ENCODE measurements at places on chromosomes 11 and 22.

DNA sequence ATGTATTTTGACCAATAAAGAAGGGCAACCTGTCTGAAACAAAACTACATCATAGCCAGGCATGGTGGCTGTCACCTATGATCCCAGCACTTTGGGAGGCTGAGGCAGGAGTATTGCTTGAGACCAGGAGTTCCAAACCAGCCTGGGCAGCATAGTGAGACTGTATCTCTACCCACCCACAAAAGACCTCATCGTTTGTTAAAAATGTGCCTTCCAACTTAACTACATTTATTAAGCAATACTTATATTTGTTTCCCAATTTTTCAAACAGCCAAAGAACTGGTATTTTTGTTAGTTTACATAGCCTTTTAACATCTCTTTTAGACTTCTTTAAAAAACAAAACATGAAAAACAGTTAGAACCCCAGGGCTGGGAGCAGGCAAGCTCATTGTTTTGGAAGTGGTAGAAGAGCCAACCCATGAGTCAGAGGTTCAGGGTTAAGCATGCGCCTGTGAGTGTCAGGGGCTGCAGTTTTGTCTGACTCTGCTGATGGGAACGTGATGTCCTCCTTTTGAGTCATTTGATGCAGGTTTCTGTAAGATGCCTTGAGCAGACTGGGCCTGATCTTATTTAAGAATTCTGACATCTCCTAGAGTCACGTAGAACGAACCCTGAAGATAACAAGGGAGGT lies 53.9 kb upstream of the CRTAM start:
- no peak for DNase-seq

DNA sequence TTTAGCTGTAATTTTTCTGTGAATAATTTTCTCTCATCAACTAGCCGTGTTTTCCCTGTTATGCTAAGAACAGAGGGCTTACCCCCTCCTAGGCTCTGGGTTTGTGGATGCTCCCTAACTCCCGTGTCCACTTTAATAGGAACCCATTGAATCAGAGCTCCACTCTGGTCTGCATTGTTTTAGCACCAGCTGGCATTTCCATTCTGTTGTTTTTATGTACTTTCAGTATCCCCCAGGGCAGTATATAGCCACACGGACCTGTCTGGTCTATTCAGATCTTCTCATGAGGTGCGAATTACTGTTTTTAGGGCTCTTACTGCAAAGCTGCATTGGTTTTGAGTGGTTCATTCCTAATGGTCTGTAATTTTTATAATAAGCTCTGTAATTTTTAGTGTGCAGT lies 16.0 kb downstream of the POLD3 start:
- no peak for DNase-seq

DNA sequence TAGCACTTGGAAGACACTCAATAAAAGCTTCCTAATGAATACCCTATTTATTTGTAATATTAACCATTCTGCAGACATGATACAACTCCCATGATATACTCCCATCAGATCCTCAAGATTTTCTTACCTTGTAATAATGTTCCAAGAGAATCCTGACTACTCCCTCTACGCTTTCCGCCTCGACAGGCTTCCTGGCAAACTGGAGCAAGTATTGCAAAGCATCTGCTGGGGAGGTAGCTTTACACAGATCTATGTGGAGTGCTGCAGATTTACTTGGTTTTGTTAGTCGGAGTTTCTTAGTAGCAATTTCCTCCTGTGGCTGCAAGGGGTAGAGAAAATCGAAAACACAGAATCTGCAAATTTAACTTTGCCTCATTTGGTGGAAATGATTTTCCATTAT lies 3.5 kb downstream of the INTS4 start:
- DNase-seq = no peak

DNA sequence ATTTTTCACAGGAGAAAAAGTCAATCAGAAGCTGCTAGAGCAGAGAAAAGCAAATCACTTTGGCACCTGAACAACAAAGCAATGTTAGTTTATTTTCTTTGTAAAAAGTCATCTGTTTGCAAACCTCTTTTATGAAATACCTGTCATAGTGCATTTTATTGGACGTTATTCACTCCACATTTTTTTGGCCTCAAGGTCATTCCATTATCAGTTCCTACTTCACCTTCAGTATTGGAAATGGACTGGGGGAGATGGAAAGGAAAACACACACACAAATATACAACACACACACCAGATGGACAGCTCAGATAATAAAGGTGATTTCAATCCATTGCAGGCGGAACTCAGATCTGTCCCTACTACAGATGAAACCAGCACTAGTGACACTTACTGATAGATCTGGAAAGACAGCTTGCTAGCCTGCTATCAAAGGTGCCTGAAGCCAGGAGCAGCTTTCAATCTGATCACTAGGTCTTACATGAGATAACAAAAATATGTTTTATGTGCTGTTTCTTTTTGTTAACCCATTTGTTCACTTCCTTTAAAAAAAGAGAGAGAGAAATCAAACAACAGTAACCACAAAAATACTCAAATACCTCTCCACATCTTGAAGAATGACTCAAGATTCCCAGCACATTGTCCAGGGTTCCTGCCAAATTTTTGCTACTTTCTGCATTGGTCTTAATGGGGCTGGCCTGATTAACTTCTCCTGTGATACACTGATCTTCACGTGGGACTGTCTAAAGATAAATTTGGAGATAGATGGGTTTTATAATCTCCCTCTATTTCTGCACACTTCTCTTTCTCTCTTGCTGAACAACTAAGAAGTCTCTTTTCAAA lies 844.3 kb upstream of the TENM4 start:
- DNase-seq = no peak

DNA sequence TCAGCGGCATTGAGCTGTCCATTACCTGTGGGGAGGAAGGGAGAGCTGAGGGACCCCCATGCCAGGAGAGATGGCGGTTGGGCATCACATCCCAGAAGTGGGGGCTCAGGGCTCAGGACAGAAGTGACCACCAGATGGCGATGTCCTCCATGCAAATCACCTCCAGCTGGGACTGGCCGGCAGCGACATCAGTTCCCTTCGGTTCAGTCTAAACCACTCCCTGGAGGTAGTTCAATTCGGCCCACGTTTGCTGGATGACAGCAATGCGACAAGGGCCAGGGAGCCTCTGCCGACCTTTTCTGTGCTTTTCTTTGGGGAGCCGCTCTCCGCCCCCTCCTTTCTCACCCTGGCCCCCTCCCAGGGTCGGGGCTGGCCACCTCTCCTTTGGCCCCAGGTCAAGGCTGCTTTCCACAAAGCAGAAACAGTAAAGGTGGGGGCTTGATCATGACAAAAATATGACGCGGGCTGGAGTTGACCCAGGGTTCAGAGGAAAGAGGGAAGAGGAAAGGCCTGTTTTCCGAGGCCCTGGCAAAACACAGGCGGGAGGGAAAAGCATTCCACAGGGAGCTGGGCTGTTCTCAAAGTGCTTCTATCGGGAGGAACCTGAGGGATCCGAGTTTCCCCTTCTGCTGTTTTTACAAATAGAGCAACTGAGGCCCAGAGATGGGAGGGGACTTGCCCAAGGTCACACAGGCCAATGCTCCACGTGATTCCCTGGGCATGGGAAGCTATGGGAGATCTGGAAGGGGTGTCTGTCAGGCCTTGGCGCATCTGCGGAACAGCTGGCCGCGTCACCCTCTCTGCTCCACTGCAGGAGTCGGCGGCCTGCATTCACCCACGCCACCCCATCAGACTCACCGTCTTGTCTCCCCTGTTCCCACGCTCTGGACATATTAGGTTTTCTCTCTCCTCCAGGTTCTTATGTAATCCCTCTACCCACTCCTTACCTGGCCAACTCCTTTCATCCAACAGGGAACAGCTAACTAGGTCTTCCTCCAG lies 54.7 kb downstream of the FBXO7 start:
- peak; percentile 59 for DNase-seq

DNA sequence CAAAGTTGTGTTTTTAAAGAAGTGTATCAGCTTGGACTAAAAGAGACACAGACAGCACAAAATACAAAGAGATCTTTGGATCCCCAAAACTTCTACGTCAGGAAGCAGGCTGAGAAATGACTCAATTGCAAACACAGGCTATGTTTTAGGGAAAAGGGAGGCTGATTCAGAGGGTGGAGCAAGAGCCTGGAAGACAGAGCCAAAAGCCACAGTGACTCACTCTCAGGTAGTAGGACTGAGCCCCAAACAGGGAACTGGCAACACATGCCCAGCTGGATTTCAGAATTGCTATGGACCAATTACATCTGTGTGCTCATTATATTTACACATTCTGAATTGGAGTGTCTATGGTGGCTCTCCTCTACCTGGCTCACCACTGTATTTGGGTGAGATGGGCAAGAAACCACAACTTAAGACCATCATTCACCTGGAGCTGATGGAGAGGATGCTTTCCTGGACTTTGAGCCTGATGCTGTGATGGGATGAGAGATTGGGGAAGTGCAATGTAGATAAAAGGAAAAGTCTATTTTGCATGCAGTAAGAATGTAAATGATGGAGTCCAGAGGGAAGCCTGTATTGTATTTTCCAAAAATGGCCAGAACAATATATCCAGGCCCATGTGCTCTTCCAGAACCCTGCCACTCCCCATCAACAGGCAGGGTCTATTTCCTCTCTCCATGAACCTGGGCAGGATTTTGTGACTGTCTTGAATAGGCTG lies 20.8 kb upstream of the LINC01488 start:
- DNase-seq = no peak

- DNase-seq = no peak
These were observed 32.5 kb downstream of the GNAZ start for GRCh38 chr22:23102776-23103175.

DNA sequence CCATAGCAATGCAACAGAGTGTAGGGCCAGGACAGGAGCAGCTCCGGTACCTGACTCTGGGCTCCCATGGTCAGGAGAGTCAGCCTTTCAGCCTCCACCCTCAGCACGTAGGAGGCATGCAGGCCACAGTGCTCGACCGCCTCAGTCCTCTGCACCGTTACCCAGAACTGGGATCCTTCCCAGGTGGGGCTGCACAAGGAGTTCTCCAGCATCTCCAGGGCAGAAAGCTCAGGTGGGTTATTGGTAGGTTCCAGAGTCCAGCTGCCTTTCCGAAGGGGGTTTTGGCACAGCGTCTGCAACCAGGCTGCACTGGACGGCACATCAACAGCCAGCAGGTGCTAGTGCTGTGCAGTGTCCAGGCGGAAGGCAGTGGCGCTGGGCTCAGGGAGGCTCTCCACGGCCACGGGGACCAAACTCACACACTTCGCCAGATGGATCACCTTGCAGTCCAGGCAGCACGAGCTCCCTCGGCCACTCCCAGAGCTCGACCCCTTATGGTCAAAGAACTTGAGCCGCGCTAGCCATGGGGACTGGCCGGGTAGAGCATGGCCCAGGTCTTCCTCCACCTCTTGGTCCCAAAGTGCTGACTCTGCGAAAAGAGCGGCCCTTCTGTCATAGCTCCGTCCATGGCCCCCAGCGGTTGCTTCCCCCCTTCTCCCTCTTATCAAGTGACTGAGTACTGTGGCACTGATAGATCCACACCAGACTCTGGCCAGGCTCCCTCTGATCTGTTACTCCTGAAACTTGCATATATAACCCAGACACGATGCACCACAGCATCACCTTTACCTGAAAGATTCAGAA lies 6.9 kb upstream of the PHOX2A start:
- no peak for DNase-seq
